A549 treated with GW870086 at 1 μM for 4 hours (cell line): ENCODE measurements at places on chromosomes 13 and 19. TPM values are rescaled to one million over a fixed set of nuclear protein-coding genes. Genes with fewer than 3 reads are reported as not detected.

The OR10H1 gene
- not detected in 5 replicates for total RNA-seq

The PRKACA gene
- 28.1 to 36.6 TPM (median 32.7 TPM) in 5 replicates for total RNA-seq

The EFNB2 gene
- 3.7 to 4.5 TPM (median 4.2 TPM) in 5 replicates for total RNA-seq

The KLF1 gene
- not detected in 5 replicates for total RNA-seq

The KLF2 gene
- total RNA-seq: 16.9 to 30.9 TPM (median 28.7 TPM) in 5 replicates
